Naive thymus-derived CD8-positive, alpha-beta T cell (primary cell): ENCODE measurements at places on chromosomes 7 and 10. TPM values are rescaled to one million over a fixed set of nuclear protein-coding genes. Genes with fewer than 3 reads are reported as not detected.

DNA sequence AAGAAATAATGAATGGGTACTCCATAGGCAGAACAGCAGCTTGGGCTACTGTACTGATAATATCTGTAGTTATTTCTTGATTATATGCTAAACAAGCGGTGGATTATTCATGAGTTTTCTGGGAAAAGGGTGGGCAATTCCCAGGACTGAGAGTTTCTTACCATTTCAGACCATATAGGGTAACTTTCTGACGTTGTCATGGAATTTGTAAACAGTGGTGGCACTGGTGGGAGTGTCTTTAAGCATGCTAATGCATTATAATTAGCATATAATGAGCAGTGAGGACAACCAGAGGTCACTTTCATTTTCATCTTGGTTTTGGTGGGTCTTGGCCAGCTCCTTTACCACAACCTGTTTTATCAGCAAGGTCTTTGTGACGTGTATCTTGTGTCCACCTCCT lies 399.7 kb downstream of the CDC14C start:
- DNase-seq, result no peak

GRCh38 chr7:47807126-47807525 lies 141.1 kb downstream of the PKD1L1 start:
- no peak for DNase-seq

GRCh38 chr7:80630608-80631405 lies 7.6 kb upstream of the CD36 start:
- DNase-seq, result no peak

- no peak for DNase-seq
These were observed 38.6 kb downstream of the CDC14C start for GRCh38 chr7:48962821-48963505.

DNA sequence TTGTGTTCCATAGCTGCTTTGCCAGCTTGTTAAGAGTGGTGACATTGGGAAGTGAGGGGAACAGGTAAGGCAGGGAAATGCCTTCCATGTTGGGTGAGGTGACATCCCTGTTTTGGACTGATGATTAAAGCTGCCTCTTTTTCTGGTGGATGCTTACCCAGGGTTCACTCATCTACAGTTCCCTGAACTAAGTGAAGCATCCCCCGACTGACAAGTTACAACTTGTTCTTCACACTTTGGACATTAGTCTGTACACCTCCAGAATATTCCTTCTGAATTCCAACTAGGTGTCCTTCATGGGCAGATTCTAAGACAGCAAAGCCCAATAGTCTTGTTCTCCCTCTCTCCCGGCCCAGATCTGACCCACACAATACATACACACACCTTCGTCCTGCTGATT lies 63.4 kb downstream of the HDAC9 start:
- no peak for DNase-seq

- no peak for DNase-seq
These were observed 5.8 kb downstream of the ZSCAN25 start for GRCh38 chr7:99622596-99622995.

DNA sequence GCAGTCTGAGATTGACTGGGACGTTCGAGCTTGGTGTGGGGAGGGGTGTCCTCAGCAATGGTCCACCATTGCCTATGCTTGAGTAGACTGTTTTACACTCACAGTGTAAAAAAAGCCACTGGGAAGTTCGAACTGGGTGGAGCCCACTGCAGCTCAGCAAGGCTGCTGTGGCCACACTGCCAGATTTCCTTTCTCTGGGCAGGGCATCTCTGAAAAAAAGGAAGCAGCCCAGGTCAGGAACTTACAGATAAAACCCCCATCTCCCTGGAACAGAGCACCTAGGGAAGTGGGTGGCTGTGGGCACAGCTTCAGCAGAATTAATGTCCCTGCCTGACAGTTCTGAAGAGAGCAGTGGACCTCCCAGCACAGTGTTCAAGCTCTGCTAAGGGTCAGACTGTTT lies 80.3 kb downstream of the BICC1 start:
- DNase-seq, result no peak

GRCh38 chr7:27351137-27351536 lies 108.5 kb downstream of the EVX1 start:
- no peak for DNase-seq

DNA sequence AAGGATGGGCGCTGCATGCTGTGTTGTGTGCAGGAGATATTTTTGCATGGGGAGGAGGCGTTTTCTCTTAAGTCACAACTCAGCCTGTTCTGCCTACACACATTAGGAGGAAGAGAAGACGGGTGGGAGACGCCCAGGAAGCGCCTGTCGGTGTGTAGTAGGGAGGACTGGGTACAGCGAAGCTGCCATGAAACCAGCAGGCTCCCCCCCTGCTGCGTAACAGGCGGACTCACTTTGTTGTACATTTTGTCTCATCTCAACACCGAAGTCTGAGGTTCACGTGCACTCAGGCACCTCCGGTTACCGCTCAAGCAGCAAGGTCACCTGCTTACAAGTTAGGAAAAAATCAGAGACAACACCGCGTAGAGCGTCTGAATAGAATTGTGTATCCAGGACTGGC lies 56.3 kb downstream of the CRTAC1 start:
- no peak for DNase-seq

GRCh38 chr7:6268907-6269306 lies 3.5 kb downstream of the CYTH3 start:
- no peak for DNase-seq

DNA sequence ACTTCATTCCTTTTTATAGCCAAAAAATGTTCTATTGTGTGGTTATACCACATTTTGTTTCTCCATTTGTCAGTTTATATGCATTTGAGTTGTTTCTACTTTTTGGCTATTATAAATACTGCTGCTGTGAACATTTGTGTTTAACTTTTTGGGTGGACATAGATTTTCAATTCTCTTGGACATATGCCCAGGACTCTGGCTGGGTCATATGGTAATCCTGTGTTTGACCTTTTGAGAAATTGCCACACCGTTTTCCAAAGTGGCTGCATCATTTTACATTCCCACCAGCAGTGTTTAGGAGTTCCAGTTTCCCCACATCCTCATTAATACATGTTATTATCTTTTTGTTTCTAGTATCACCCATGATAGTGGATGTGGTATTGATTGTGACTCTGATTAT lies 39.4 kb downstream of the CSGALNACT2 start:
- no peak for DNase-seq

DNA sequence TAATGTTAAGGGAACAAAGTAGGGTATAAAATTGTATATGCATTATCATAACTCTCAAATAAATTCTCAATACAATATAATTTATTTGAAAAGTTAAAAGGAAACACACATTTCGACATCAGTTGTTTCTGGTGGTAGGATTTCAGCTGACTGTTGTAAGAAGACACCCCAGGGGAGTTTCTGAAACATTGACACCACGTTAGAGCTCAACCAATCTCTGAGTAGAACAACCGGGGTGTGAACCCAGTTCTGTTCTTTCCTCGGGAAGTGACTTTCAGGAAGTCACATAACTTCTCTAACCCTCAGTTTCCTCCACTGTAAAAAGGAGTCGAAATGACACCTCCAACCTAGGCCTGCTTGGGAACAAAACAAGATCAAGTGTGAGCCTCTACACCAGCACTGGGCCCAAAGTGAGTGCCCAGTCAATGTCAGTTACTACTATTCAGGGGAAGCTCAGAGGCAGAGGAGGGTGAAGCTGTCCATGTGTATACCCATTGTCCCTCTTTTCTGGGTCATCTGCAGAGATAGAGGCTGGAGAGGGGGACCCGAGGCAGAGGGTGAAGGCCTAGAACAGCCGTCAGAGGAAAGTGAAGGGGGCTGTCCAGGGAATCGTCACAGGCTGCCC lies 67.1 kb downstream of the AOAH start:
- DNase-seq, result no peak

- DNase-seq, result no peak
These were observed 43.6 kb upstream of the KLF6 start for GRCh38 chr10:3828404-3829155.

GPRIN2 gene
- not detected for total RNA-seq

ITPRID1 gene
- total RNA-seq, result not detected

ETV1 gene
- total RNA-seq, result not detected

HSPB1 gene
- total RNA-seq, result 48.5 TPM

RAMP3 gene
- total RNA-seq, result not detected

AKR1D1 gene
- total RNA-seq, result not detected

PKD2L1 gene
- total RNA-seq, result not detected

ANXA8L1 gene
- not detected for total RNA-seq

FKBP14 gene
- 4.6 TPM for total RNA-seq
